Activated naive CD4-positive, alpha-beta T cell (primary cell): ENCODE measurements at places on chromosomes 1 and 21.

DNA sequence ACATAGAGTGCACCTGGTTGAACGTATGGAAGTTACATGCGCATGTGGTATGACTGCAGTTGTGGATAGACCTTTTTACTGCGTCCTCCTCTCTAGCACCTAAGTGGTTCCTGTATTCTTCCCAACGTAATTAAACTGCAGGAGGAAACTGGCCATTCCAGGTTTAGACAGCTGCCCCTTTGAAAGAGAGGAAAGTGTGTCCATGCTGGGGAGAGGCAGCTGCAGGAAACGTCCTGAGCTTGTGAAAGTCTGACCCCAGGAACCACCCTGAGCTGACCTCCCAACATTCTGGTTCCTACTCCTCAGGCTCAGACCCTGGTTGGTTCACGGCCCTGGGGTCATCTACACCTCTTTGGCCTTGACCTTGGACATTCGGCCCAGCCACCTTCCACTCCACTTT is 309.3 kb downstream of the DISC1 start:
- no peak for DNase-seq

GRCh38 chr1:24921412-24921811 is 8.7 kb downstream of the RUNX3 start:
- no peak for DNase-seq

- no peak for DNase-seq
These were observed 66.2 kb downstream of the SLC45A1 start for GRCh38 chr1:8384088-8384487.

DNA sequence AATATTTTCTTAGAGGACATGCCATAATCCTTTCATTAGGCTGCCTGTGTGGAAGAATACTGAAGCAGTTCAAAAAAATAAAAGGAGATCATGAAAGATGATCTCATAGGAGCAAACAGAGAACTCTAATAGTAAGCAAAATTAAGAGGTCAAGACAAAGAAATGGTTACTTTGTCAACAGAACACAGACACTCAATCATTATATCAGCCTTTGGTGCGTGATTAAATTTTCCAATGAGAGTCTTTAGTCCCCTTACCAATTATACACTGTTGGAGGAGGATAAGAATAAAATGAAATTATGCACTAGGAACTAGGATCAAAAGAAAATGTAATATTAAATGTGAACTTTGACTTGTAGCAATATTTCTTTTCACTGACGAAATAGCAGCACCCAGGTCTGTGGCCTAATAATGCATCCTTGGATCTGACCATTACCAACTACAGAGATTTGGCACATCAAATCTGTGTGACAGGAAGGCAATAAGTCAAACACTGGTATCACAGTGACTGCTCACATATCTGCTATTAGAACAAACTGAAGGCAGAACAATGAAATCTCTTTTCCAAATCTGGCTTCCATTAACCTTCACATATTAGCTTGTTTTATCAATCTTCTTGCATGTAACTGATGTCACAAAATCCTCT is 1812.9 kb downstream of the PLA2G4A start:
- DNase-seq, result no peak

DNA sequence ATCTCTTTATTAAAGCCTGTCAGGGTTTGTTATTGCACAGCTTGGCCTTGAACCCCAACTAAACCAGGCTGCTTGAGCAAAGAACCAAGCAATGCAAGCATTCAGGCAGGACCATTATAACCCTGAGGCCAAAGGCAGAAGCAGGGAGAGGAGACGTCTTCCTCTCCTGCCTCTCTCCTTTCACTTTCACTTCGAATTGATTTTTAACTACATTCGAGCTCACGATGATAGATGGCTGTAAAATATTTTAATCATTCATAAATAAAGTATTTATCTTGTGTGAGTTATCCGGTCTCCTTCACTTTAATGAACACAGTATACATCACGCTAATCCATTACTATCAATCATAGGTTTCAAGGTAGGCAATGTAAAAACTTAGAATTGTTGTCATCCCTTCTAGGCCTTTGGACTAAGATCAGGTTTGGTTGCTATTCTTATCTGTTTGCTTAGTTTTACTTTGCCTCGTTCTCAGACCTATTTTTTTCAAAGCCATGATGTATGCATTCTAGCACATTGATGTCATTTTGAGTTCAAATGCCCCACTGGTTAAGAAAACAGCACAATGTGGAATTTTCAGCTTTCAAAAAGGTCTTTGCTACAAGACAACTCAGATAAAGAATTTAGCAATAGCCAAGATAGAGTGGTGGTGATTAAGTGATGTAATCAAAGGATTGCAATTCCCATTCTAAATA is 480.2 kb upstream of the RUNX1 start:
- no peak for DNase-seq

GRCh38 chr1:183263886-183264602 is 78.0 kb downstream of the LAMC2 start:
- no peak for DNase-seq

DNA sequence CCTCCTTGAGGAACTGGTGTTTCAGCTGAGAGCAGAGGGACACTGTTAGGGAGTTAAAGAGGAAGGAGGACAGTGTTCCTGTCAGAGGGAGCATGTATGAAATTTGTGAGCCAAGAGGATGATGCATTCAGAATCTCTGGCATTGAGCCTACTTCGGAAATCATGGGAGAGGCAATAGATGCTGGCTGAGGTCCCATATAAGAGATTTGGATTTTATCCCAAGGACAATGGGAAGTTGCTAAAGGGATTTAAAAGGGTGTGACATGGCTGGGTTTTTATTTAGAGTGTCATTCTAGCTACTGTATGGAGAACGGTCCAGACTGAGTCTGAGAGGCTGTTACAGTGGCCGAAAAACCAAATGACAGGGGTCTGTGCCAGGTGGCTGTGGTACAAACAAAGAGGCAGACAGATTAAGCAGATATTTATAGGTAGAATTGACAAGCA is 403.2 kb upstream of the B3GALT2 start:
- no peak for DNase-seq

DNA sequence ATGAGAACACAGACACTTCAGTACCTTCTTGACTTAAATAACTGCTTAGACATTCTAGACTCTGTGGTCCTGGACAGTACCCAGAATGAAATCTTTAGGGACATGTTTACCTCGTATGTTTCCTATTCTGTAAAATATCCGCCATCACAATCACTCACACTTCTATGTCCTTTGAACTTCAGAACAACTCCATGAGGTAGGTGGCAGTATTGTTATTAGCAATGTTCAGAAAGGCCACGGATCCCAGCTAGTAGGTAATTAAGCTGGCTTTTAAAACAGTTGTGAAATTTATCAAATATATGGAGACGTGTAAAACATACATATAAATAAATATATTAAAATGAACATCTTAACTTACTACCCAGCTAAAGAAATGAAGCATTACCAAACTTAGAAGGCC is 83.4 kb downstream of the CACHD1 start:
- no peak for DNase-seq

DNA sequence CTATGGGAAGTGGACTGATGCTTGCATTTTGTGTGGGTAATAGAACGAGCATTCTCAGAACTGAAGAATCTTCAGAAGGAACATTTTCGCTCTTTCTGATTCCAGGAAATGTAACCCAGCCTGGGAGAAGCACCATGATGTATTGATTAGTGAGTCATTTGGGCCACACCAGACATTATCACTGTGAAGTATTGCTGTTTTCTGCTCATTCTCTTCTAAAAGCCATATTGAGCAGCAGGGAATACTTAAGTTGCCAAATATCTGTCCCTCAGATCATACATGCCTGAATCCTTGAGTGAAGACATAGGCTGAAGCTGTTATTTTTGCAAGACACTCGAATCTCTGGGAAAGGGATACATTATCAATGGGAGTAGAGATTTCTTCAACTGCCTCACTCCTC is 213.1 kb downstream of the PCP4 start:
- no peak for DNase-seq

DNA sequence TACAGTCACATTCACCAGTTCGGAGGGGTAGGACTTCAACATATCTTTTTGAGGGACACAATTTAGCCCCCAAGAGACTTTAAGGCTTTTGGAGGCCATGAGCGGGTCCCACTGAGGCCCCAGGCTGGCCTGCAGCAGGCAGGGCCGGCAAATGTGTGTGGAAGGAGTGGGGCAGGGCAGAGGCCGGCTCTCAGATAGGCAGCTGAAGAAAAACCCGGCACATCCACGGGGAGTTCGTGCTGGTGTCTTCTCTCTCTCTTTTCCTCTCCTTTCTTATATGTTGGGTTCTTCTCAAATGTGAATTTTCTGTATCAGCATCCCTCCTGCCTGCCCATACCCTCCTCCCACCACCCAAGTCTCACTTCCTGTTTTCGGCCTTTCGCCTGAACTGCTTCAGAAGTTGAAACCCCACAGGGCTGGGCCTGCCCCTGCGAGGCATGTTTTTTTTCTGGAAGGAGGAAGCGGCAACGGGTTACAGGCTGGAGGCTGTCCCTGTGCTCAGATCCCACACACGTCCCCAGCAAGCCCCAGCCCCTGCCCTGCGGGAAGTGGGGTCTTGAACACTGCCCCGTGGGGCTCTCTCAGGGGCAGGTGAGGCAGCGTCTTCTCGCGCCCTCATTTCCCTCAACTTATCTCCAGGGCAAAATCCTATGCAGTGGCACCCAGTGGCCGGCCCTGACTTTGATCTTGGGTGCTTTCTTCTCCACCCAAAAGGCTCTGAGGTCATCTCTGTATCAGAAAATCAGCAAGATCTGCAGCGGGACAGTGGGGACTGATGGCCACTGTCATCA is 9.7 kb upstream of the UMODL1 start:
- DNase-seq, result no peak

GRCh38 chr1:170213596-170213995 is 67.8 kb downstream of the NTMT2 start:
- no peak for DNase-seq

DNA sequence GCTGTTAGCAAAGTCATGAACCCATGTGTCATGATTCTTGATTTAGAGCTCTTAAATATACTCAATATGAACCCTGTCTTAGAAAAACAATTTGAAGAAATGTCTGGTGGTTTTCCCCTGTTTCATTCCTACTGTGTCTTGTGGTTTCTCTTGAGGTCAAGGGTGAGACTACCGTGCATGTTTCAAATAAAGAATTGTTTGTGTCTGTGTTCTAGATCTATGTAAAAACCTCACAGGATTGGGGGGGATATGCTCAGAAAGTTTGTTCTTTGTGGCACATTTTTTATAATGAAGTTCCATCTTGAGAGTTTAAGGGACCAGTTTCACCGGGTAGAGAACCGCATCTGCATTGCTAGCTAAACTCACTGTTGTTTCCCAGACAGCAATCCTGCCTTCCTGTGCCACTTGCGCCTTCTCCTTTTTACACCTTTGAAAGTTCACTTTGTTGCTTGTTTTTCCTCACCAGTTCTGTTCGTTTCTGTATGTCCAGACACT is 30.9 kb upstream of the CACYBP start:
- DNase-seq, result no peak

GRCh38 chr1:92461364-92462097 is 25.2 kb downstream of the GFI1 start:
- DNase-seq, result no peak

GRCh38 chr21:43865540-43866259 is 677 bp downstream of the AGPAT3 start:
- no peak for DNase-seq

DNA sequence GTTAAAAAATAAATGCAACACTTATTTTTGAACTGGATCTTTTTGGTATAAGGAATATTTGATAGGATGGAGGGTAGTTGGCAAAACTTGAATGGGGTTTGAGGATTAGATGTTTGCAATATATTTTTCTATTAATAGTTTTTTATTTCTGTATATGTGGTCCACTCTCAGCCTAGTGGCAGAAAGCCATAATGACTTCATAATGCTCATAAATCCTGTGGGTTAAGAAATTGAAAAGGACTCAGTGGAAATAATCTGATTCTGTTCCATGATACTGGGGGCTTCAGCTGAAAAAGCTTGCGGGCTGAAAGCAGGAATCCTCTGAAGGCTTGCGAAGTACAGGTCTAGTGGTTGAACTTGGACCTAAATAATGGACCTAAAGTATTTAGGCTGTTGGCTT is 1028.6 kb upstream of the PRMT6 start:
- DNase-seq, result no peak

- DNase-seq, result no peak
These were observed 112.5 kb upstream of the USH2A start for GRCh38 chr1:216535751-216536150.

DNA sequence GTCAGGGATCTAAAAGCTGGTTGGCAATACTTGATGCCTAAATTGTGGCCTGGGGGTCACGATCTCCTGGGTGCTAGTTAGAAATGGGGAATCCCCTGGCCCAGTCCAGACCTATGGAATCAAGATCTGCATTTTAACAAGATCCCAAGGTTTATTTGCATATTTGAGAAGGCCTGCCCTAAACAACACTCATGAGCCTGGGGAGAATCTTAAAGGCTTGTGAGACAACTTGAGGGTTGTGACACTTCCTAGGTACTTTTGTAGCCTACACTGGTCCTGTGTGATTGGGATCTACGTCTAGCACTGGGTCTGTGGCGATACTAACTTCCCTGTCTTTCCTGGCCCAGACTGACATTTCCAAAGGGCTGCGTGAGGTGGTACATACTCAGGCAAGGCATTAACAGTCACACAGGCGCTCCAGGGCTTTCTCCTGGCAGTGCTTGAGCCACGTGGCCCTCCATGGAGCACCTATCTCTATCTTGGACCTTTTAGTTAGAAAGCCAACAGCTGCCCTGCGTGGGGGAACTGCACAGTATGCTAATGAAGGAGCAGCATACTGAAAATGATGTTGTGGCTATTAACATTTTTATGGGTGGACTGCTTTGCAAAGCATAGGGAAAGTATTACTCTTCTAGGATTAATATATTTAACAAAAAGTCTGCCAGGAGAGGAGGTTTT is 263.1 kb downstream of the ST6GALNAC3 start:
- DNase-seq, result no peak

GRCh38 chr1:92066321-92066720 is 8.9 kb downstream of the SETSIP start:
- DNase-seq, result no peak

DNA sequence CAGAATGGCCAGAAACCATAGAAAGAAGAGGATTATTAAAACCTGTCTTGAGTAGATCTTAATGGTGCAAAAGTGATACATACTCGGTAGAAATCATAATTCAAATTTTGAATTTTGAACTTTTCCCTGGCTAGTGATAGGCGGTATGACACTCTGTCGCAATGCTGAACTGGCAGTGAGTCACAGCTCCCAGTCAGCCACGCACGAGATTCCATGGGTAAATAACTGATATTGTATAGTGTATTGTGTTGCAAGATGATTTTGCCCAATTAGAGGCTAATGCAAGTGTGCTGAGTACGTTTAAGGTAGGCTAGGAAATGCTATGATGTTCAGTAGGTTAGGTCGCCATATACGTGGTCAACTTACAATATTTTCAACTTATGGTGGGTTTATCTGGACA is 207.0 kb downstream of the SIPA1L2 start:
- no peak for DNase-seq

DNA sequence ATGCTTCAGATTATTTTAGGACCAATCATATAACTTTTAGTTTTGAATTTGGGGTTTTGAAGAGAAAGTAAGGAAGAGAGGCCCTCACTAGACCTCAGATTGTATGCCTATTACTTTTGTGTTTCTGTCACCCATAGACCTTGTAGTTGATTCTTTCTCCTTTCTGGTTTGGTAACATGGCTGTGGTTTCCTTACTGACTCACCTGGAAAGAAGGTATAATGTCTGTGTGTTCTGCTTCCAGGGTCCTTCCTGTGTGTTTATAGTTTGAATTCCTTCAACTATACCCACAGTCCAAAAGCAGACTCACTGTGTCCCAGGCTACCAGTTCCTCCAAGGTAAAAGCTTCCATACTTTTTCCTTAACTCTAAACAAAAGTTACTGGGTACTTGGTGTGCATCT is 8.1 kb downstream of the SLC44A3 start:
- DNase-seq, result no peak

GRCh38 chr1:155134880-155135414 is 705 bp upstream of the SLC50A1 start:
- no peak for DNase-seq

GRCh38 chr1:5419501-5419900 is 572.7 kb downstream of the NPHP4 start:
- no peak for DNase-seq
